ENCODE measurements at places on chromosomes 12 and 14. TPM values are rescaled to one million over a fixed set of nuclear protein-coding genes. Genes with fewer than 3 reads are reported as not detected.

The FAR2 gene
- total RNA-seq: 24.0 TPM

The EPYC gene
- not detected for total RNA-seq

The CDCA4 gene
- 32.4 TPM for total RNA-seq

The TXNRD1 gene
- 269 TPM for total RNA-seq

The ZFHX2 gene
- 3.7 TPM for total RNA-seq

The CCNK gene
- 82.8 TPM for total RNA-seq

GRCh38 chr12:68240079-68240478, 13.3 kb downstream of the IL22 start:
- DNase-seq: no peak

DNA sequence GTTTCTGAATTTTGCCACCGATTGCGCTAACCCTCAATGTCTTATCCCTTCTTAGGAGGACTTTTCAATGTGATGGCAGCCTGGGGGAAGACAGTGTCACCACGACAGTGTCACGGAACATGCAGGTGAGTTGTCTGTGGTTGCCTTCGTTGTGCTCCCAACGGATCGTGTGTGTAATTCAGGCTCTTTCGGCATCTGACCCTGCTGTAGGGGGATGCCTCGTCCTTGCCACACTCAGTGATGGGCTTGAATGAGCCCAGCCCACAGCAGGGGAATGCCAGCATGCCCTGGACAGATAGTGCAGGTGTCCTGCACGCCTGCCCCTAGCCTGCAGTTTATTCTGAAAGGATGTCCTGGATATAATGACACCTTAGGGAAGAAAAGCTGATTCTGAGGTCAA, 123.8 kb upstream of the RTL1 start:
- DNase-seq: no peak

DNA sequence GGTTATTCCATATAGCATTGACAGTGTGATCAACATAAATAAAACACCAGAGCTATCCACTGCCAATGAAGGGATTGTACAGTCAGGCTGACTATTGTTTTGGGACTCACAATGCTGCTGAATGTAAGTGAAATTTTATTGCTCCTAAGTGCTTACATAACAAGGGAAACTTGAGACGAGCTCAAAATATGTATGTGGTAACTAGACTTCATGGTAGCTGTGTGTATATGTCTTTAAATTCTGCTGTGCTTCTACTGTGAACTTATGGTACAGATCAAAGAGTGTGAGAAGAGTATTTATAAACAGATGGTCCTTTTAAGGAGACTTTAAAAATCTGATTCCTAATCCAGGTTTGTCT, 6.9 kb downstream of the FLRT2 start:
- no peak for DNase-seq

DNA sequence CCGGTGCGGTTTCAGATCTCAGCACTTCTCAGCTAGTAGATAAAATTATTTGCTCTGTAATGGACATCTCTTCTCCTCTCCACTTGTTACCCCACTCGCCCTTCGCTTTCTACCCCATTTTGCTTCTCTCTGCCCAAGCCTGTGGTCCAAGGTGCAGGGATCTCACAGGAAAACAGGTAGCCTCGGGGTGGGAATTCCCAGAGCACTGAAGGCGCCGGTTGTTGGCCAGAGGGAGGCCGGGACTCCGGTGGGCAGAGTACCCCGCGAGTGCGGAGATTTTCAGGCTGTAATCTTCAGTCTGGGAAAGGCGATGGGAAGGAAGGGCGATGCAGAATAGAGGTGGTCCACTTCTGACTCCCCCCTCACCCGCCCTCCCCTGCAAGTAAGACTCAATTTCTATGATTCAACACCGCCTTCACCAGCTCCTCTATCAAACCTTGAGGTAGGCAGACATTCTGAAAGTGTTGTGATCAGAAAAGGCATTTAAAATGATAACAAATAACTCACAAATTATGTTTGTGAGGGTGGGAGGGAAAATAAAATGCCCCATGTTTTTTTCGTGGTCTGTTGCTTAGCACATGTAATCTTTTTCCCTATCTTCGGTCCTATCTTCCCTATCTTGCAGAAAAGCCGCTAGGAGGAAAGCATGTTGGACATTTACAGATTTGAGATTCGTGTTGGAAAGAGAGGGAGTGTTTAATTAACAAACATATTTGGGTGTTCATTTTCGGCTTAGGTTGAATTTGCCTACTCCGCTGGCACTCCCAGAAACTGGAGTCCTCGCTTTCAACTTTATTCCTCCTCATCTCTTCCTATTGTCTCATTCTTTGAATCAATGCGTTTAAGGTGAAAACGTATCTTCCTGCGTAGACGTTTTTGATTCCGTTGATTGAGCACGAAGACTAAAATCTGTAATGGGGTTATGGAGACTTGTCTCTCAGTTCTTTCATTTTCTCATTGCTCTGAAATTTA, 8.5 kb downstream of the FOXG1 start:
- DNase-seq: no peak

GRCh38 chr12:6460751-6461371, 9.0 kb downstream of the TAPBPL start:
- no peak for DNase-seq

DNA sequence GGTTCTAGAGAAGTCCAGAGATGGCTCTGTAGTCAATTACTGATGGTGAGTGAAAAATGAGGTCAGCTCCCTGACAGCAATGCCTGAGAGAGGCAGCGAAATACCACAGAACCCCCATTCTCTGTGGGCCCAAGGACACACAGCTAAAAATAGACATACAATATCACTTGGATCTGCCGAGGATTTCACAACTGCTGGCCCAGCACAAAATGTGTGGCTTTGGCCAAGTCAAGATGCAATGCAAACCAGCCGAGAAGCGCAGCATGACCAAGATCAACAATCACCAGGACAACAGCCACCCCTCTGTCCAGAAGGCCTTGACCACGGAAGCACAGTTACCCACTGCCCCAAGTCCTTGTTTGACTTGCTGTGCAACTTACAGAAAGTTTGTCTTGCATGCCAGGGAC, 52.2 kb downstream of the CKAP4 start:
- DNase-seq: no peak

DNA sequence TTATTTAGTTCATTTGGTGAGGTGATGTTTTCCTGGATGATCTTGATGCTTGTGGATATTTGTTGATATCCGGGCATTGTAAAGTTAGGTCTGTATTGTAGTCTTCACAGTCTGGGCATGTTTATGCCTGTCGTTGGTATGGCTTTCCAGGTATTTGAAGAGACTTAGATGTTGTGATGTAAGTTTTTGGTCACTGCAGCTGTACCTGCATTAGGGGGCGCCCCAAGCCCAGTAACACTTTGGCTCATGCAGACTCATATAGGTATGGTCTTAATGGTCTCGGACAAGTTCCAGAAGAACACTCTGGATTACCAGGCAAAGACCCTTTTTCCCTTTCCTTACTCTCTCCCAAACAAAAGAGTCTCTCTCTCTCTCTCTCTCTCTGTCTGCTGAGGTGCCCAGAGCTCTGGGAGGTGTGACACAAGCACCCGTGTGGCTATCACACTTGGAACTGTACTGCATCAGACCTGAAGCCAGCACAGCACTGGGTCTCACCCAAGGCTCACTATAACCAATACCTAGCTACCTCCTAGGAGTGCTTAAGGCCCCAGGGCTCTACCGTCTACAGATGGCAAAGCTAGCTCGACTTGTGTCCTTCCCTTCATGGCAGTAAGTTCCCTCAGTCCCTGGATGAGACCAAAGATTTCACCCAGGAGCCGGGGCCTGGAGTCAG, 425.8 kb upstream of the ATXN7L3B start:
- peak; percentile 66 for DNase-seq

DNA sequence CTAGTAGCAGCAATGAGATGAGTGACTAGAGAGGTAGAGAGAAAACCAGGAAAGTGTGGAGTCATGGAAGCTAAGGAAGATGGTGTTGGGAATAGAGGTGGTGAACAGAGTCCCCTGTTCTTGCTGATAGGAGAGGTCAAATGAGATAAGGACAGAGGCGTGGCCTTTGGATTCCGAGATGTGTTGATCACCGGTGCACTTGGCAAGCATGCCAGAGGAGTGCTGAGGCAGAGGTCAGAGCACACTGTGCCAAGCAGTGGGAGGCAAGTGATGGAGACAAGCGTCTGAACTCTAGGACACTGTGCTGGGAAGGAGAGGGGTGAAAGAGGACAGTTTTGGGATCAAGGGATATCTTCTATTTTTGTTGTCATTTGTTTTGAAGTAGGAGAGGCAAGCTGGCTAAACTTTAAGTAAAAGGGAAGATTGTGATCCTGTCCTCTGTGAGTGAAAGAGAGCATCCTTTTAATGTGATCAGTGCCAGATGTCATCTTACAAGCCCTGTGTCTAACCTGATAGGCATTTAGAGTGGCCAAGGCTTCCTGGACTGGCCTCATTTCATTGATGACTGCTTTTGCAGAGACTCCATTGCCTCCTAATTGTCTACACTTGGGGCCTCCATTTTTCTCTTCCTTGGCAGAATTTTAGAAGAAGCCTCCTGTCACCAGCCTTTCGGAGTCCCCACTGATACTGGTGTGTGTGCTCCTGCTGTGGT, 336.4 kb downstream of the CACNA1C start:
- DNase-seq: no peak

GRCh38 chr12:105026411-105026810, 40.3 kb downstream of the NOPCHAP1 start:
- DNase-seq: no peak

GRCh38 chr12:127628645-127629044, 638.3 kb upstream of the TMEM132C start:
- no peak for DNase-seq

DNA sequence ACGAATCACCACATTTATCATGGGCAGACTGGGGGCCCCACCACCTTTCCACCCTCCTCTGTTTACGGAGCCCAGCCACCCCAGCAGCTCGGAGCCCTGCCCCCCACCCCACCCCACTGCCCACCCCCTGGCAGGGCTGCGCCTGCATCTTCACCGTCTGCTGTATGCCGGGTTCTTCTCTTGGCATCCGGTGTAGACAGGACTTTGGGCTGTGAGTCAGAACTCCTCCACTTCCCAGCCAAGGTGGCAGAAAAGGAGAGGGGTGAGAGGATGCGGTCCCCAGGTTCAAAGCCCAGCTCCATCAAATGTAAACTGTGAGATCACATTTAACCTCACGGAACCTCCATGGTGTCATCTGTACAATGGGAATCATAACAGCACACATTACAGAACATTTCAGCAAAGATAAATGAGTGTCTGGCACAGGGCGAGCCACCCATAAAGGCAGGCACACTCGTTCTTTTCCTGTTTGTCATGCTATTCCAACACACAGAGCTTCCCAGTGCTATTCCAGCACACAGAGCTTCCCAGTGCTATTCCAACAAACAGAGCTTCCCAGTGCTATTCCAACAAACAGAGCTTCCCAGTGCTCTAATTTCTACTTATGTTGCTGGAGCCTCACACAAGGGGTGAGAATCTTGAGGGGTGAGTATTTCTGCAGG, 292.7 kb upstream of the RTL1 start:
- DNase-seq: no peak

DNA sequence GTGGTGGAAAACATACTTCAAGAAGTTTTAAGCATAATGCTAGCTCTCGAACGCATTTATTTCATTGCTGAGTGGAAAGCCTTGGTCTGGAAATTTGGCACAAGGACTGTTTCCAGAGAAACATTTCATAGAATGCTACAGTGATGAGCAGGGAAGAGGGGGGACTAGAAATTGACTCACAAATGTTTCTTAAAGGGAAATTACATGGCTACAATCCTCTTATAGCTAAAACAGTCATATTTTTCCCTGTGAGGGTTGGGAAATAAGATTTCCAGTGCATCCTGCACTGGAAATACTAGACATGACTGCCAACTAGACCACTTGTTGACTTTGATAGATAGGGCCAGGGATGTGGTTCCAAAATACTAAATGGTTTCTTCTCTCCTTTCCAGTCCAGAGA, 197.3 kb upstream of the RGS6 start:
- DNase-seq: no peak

DNA sequence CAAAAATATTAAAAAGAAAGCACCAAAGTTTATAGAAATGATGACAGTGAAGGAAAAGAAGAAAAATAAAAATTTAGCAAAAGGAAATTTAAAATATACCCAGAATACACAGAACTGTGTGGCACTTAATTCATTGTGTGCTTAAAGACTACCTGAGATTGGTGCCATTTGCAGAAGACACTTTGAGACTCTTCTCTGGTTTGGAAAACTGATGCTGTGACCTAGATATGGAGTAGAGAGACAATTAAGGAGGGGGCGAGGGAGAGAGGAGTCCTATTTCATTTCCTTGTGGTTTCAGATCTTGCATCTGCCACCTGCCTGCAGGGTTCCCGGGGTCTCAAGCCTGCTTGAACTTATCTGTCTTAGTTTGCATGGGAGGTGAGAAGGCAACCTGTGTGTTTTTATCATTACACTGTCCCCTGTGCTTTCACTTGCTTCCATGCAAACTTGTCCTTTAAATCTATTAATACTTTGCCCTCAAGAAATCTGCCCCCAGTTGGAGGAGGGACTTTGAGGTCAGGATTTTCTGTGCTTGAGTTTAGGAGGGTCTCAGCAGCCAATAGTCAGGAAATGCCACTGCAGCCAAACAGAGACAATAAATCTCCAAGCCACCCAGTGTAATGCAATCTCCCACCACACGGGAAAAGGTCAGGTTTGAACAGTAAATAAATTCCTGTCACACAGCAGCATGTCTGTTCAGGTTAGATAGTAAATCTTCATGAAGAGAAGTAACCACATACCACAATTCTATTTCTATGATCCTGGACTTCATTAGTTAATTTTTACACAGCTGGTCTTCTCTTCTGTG, 119.4 kb downstream of the CAND1 start:
- DNase-seq: no peak

GRCh38 chr12:3149515-3150307, 72.5 kb downstream of the TSPAN9 start:
- no peak for DNase-seq

DNA sequence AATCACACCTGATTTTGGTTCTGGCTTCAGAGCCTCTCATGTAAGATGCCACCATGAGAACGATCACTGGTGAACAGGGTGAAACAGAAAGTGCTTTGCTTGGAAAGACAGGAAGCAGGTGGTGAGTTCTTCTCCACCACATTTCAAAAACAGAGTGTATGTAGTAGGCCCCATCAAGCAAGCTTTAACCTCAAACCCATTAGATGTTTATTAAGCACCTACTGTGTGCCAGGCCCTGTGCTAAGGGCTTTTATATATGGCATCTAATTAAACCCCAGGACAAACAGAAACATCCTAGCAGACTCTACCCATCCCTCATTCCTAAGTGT, 47.8 kb upstream of the MED13L start:
- DNase-seq: no peak

DNA sequence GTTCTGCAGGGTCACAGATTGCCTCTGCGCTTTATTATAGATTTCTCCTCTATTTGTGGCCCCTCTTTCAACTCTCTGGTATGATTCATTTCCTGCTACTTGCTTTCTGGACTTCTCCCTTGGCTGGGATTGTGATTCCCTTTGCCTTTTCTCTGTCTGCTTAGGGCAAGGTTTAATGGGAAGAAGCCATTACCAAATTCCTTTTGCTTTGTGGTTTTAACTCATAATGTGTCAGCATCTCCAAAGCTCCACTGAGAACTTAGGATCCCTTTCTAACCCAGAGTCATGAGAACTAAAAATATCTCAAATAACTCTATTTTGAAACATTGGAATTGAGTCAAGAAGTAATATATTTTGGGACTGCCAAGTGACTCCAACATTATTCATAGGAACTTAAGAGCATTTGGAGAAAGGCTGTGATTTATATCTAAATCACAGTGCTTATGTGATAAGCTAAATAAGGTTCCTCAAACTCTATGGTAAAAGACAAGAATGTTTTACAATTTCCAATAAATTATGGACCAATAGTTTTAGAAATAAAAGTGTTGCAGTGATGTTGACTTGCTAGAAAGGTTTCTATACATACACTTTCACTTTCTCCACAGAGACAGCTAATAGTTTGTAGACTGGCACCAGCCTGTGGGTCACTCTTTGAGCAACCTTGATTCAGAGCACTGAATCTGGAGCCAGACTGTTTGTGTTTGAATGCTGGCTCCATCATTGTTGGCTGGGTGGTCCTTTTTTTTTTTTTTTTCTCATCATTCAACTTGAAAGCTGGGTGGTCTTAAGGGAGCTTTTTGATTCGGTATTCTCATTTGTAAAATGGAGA, 93.9 kb downstream of the DACT1 start:
- peak; percentile 9 for DNase-seq
